HFF-Myc (cell line): ENCODE measurements at places on chromosomes 3 and 15.
A peak's percentile ranks its signal among the peaks of the same experiment; 100 is the strongest.

- DNase-seq, result no peak
Measured at GRCh38 chr3:98151241-98151640, 4.0 kb downstream of the OR5H14 start.

DNA sequence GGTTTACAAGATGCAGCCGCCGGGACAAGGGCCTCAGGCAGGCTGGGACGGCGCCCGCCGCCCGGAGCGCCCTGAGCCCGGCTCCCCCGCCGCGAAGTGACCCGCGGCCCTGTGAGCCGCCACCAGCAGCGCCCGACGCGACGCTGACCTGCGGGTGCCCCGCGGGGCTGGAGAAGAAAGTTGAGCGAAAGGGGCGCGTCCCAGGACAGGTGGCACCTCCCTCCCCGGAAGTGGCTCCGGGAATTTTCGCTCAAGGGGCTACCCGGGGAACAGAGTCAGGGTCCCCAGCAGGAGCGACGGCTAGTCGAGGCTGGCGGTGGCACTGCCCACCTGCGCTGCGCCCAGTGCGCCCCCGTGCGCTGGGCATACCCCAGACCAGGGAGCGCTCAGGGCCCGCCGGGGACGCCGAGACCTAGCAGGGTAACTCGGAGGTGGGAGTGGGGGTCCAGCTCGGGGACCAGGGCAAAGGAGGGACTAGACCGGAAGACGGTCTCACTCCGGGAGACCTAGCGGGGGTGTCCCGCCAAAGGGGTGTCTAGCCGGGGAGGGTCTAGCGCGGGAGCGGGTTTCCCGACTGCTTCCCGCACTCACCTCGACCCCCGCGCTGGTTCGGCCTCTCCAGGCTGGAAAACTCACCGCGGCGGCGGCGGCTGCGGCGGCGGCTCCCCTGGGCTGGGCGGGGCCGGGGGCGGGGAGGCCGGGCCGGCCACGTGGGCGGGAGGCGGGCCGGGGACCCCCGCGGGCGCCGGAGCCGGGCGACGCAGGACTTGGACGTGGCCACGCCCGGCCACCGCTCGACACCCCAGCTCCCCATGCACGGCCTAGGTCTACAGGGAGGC, 18.4 kb downstream of the SPATA12 start:
- DNase-seq, result no peak

GRCh38 chr15:99431661-99432091, 134.1 kb upstream of the MEF2A start:
- no peak for DNase-seq

DNA sequence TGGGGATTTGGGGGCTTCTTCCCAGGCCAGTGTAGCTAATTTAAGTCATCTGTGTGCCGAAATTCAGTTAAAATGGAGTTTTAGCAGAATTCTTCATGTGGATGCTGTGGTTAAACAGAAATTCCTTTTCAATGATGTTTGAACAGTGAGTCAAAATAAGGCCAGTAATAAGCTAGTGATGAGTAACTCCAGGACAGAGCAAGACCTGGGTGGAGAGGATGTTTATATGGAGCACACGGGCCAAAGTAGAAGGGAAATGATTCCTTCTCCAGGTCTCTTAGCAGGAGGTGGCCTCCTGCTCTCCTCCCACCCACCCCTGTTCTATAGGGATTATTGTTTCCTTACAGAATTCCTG, 31.9 kb upstream of the UACA start:
- DNase-seq, result peak; percentile 97

- no peak for DNase-seq
Measured at GRCh38 chr15:99137111-99137546, 32.2 kb downstream of the SYNM start.

DNA sequence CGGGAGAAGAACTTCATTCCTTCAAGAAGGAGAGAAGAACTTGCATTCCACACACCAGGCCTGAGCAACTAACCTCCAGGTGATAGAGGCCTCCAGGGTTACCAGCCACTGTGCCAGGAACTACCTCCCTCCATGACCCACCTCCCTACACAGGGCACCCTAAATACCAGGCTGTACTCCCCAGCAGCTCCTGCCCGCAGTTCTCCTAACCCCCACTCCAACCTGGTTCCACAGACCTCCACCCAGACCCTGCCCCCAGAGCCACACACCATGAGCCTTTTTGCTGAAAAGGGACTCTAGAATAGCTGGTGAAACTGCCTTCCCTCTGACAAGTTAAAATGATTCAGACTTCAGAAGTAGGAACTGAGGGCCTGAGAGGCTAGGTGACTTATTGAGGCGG, 8.2 kb downstream of the IGDCC3 start:
- no peak for DNase-seq

DNA sequence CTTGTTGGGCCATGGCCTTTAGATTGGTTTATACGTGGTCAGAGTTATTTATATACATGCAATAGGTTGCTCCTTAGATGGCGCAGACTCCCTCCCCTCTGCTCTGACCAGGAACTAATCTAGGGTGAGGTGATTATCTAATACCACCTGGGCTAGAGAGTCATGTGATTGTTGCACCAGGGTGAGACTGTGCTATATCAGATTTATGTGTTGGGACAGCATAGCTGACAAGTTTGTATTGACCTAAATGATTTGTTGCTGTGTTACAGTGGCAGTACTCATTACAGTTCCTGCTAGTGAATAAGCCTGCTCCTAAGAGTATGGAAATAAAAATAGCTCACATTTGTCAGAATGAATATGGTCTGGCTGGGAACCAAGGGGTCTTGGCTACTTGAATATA, 7.2 kb upstream of the IQCF6 start:
- DNase-seq, result no peak

GRCh38 chr3:171164067-171164465, 137.5 kb upstream of the SLC2A2 start:
- no peak for DNase-seq

DNA sequence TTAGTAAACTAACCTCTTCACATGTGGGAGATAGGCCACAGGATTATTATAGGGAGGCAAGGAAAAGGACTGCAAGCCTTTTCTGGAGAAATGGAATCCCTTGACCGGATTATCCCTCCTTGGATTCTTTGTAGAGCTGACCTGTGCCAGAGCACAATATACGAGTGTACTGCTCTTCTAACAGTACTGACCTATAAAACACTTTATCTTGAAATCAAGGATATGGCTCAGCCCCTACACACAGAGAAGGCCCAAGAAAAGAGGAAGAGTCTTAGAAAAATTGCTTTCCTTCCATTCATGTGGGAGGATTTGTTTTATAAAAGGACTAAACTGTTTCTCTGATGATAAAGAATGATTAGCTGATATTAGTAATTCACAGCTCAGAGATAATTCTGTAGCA, 42.2 kb downstream of the DMXL2 start:
- DNase-seq, result no peak

- no peak for DNase-seq
Measured at GRCh38 chr3:105409364-105409763, 42.7 kb downstream of the ALCAM start.

DNA sequence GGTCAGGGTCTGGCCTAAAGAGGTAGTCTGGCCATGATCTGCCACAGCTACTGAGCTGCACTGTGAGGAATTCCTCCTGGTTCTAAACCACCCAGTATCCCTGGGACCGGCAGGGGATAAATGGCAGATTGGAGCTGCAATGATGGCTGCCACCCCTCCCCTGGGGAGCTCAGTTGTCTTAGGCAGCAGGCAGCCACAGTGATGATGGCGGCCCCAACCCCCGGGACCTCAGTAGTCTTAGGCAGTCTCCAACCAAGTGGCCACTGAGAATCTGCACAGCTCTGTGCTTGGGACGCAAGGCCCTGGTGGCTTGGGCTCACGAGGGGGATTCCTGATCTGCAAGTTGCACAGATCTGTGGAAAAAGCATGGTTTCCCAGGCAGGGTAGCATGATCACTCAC, 68.1 kb downstream of the STRIT1 start:
- DNase-seq, result no peak

DNA sequence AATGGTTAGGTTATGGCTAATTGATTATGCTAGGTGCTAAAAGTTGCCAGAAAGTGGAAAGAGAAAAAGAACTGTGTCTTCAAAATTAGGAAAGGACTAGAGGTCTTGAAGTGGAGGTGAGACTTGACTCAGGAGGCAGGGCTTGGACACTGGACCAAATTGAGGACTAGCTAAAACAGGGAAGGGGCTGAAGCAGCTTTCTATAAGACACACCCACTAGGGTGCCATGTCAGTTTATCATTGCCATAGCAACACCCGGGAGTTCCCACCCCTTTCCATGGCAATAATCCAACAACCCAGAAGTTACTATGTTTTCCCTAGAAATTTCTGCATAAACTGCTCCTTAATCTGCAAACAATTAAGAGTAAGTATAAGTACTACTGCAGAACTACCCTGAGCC, 42.9 kb upstream of the MITF start:
- no peak for DNase-seq

DNA sequence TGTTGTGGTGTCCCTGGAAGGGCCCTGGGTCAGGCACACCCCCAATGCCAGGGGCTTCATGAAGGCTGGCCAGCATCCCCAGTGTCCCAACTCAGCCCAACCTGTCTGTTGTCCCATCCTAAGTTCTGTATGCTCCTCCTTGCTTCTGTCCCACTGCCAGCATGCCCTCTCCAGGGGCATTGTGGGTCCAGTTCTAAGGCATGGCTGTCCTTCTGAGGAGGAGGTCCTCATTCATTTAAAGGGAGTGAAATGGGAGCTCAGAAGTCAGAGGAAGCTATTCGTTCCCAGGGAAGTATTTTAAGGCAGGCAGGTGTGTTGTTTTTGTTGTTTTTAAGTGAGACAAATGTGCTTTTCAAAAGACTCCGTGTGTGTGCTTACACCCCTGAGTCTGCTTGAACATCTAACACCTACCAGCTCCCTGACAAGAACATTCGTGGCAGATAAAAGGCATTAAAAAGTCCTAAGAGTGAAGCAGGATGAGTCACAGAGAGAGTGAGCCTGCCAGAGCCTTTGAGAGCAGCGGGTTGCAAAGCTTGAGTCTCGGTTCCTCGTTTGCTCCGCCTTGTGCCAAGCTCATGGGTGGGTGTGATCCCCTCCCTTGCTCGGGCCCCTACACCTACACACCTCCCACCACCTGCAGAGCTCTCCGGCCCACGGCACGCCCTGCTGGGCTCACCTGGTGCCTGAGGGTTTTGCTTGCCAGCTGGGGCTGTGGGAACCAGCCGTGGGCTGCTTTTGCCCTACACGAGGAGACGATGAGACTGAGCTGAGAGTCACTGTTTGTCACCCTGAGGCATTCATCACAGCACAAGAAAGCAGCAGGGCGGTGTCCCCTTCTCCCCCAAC, 183.4 kb upstream of the TOPAZ1 start:
- peak; percentile 22 for DNase-seq
